ENCODE measurements at places on chromosomes 1 and 21.

- no peak for DNase-seq
Observed at GRCh38 chr1:111980686-111981085, 8.8 kb downstream of the KCND3 start.

DNA sequence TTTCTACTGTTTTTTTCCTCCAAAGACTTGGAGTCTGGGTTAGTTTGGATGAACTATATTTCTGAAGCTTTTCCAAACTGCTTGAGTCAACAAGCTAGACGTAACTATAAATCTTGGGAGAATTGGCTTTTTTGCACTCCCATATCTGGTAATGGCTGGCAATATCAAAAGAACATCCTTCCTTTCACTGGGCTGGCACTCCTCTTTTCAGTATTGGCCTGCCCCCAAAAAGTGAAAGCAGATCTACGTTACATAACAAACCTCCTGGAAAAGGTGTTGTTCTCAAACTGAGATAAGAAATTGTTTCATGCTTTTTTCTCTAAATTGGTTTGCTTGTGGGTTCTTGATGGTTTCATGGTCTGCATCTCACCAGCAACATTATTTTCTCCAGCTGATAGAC is 499.3 kb downstream of the NEGR1 start:
- no peak for DNase-seq

DNA sequence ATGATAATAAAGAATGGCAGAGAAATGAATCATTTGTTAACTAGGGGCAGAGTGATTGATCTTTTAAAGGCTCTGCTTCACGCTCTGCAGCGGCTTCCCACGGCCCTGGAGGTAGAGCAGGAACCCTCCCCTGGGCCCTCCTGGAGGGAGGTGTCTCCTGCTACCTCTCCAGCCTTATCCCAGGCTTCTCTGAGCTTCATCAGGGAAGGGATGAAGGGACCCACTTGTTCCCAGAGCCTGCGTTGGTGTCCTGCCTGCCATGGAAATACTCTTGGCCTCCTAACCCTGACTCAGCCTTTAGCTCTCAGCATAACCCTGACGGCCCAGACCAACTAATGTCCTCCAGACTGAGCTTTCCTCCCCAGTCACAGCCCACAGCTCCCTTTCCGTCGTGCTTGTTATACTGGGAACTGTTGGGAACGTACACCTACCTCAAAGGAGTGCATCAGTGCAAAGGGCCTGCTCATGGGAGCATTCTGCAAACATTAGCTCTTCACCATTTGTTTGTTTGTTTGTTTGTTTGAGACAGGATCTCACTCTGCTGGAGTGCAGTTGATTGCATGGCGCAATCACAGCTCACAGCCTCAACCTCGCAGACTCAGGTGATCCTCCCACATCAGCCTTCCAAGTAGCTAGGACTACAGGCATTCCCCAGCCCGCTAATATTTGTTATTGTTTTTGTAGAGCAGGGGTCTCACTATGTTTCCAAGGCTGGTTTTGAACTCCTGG is 17.4 kb upstream of the HNRNPU start:
- no peak for DNase-seq

- no peak for DNase-seq
Observed at GRCh38 chr1:24294716-24295371, 24.3 kb upstream of the GRHL3 start.

DNA sequence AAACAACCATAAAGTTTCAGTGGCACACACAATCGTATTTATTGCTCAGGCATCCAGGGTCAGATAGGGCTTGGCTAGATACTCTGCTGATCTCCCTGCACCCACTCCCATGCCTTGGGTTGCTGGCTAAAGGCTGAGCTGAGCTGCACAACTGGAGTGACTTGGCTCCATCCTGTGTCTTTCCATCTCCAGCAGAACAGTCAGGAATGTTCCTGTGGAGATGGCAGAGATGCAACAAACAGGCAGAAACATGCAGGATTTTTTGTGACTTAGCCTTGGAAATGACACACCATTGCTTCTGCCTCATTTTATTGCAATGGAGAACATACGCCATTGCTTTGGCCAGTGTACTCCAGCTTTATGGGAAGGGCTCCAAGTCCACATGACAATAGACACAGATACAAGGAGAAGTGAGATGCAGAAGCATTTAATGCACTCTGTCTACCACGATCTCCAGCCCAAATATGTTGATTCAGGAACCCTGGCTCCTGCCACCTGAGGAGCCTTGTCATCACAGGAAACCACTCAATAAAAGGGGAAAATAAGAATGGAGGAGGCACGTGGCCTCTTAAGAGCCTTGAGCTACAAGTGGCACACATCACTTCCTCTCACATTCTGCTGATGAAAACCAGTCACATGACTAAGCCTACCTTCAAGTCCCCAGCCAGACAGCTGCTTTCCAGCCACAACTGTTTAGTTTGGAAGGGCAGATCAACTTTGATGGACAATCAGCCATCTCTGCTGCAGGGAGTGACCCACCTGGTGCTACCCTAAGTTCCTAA is 10.1 kb upstream of the GUCA2B start:
- DNase-seq, result no peak

DNA sequence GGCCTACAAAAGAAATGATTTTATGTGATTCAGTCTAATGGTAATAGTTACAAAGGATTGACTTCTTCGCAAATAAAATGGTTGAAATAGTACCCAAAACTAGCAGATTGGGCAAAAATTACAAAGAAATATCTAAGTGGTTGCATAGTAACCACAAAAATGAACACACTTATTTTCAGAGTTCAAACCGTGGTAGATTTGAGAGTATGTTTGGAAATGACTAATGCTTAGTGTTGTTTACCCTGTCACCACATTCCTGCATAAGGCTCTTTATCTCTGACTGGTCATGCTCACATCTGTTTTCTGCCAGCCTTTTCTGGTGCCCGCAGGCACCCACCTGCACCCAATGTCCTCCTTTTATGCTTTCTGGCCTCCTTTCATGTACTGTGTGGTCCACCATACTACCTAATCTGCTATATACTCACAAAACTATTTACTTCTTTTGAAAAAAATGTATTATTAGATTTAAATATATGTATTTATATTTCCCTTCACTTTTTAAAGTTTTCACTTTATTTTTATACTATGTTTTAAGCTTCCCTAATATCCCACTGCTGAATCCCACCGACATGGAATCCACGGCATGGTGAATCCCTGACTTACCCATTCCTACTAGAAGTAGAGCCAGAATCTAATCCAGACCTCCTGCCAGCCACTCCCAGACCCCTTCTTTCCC is 30.3 kb downstream of the PTPRC start:
- DNase-seq, result peak; percentile 91

- DNase-seq, result no peak
Observed at GRCh38 chr1:18137759-18138345, 30.3 kb downstream of the IGSF21 start.

DNA sequence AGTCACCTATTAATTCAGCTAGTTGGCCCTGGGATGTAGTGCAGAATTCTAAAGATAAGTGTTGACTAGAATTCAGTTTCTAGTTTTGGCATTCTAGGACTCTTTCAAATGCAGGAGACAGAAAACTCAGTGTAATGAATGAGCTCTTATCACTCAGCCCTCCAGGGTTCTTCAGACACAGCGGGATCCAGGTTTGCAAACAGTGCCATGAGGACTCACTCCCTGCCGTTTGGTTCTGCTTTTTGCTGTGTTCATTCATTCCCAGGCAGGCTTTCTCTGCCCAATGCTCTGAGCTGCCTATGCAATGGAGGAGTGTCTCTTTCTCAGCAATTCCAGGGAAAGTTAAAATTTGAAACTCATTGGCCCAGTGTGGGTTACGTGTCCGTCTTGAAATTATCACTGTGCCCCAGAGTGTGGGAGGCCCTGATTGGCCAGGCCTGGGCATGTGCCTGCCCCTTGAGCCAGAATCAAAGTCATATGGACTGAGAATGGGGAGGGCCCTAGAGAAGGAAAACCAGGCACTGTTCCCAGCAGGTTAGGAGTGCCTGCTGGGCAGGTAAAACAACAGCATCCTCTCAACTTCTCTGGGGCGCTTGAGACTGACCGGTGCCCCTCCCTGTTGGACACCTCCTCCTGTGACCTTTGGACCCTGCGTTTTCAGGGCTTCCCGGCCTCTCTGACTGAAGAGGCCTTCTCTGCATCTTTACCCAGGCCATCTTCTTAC is 43.4 kb downstream of the TMEM51 start:
- no peak for DNase-seq

DNA sequence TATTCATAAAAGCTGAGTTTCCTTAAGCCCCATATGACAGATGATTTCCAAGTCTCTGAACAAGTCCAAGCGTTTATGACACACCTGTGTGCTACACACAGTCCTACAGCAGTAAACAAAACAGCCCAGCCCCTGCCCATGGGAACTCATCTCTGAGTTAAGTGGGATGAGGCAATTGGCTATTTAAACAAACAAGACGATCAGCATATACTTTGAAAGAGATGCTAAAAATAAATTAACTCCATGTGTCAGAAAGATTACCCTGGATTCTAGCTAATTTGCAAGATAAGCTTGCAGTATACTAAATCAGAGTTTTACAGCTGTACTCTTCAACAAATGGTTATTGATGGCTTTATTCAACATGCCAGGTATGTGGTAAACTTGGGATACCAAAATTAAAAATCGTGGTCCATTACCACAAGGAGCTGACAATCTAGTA is 7.0 kb downstream of the PSMG1 start:
- no peak for DNase-seq

- DNase-seq, result no peak
Observed at GRCh38 chr1:183892351-183892793, 87.5 kb downstream of the RGL1 start.

DNA sequence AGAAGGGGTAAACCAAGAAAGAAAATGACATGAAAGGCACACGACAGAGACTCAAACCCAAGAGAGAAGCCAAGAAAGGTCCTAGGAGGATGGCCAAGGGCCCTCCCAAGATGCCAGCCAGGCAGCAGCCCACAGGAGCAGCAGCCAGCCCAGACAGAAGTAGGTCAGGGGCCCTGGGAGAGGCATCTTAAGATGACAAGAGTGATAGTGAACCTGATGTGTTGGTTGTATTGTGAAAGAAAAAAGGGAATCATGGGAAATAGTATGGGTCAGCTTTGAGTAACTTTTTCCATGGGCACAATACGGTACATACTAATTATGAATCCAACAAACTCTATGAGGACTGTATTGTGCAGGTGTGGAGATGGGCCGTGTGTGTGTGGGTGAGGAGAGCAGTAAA is 3.3 kb downstream of the CCSAP start:
- DNase-seq, result no peak

DNA sequence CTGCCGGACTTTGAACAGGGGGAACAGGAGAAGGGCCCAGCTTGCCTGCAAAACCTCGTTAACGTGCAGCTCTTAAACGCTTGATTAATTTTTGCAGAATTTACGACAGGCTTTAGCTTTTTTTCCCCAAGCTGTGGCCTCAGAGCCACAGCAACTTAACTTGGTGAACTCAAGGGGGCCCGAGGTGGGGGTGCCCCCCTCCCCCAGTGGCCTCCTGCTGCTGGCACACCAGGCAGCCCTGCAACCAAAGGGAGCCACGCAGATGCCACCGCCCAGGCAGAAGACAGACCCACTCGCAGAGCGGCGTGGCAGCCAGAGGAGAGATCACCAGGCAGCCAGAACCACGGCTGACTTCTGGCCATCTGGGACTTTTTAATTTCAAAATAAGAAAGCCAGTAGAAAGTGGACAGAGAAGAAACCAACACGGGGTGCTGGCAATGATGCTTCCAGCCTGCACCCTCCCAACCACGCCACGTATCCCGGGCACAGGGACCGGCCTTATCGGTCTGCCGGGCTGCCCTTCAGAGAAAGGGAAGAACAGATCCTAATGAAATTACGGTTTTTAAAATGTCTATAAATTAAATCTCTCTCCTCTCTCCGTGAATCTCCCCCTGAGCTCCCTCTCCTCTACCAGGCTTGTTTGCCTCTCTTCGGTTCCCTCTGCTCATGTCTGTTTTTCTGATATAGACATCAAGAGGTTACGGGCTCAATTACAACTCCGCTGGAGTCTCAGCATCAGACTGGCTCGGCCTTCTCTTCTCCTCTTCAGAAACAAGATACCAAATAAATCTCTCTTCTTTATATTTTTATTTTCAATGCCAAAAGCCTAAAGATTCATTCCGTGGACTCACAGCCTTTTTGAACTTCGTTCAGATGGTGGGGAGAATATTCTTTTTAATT is 6.4 kb downstream of the CASZ1 start:
- DNase-seq, result no peak

GRCh38 chr21:19236209-19236608 is 832.6 kb upstream of the TMPRSS15 start:
- DNase-seq, result no peak

DNA sequence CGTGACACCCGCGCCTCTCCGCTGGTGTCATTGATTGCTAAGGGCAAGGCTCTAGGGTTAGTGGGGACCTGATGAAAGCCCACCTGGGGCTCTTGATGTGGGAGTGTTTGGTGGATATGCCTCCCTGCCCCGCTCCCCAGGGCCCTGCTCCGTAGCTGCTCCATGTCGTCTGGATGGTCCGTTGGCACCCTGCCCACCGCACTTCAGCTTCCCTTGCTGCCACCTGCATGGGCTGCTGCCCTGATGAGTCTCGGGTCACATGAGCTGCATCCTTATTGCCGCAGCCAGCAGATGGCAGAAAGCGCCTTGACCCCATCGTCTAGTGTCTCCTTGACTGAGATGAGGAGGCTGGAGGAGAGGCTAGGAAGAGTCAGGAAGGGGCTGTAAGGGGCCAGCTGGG is 439.4 kb downstream of the CAMTA1 start:
- DNase-seq, result no peak

- DNase-seq, result no peak
Observed at GRCh38 chr1:218357211-218357892, 12.2 kb downstream of the TGFB2 start.

- peak; percentile 40 for DNase-seq
Observed at GRCh38 chr1:9494936-9495758, 44.1 kb upstream of the SLC25A33 start.

DNA sequence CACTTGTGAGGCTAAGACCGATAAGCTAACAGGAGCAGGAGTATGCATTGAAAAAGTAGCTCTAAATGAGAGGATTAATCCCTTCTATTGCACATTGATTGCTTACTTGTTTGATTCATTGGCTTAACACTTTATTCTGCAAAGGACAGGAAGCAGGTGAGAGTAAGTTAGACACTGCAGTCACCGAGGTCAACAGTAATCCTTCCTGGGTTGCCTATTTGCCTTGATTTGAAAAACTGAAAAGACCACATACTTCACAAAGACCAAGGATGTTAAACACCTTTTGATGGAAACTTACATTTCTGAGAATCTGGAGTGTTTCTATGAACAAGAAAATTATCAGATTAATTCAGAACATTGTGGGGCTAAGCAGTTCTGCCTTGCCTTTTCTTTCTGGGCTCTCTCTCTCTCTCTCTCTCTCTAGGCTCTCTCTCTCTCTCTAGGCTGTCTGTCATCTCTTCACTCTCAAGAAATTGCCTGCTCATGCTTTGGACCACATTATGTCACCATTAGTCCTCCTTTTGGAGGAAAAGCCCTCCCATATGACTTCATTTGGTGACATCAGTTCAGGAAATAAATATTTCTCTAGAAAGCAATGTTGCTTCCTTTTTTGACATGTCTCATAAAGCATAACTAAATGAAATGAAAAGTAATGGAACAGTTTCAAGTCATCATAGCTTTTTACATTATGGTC is 103.8 kb downstream of the TNFSF18 start:
- DNase-seq, result peak; percentile 71

- DNase-seq, result no peak
Observed at GRCh38 chr1:204396015-204396583, 15.5 kb downstream of the PPP1R15B start.
